BJ (cell line): ENCODE measurements at places on chromosomes 11 and 22. TPM values are rescaled to one million over a fixed set of nuclear protein-coding genes. Genes with fewer than 3 reads are reported as not detected.

DNA sequence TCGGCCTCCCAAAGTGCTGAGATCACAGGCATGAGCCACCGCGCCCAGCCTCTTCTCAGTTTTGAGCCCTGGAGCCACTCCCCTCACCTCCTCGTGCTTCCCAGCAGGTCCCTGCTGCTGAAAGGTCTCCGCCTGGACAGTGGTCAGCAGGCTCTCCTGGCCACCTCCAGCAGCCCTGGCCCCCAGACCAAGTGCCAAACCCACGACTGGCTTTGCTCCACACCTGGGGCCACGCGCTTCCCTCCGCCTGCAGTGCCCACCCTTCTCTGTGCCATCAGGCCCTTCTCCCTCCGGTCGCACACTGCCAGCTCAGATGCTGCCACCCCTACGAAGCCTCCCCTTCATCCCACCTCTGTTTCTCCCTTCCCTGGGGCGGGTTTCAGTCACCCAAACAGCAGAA is 12.8 kb downstream of the FRMD8 start:
- DNase-seq: no peak

GRCh38 chr11:62856333-62856895 is 17.0 kb upstream of the WDR74 start:
- no peak for DNase-seq

Gene TBX10
- not detected in 2 replicates for polyA plus RNA-seq

- DNase-seq: peak; percentile 82
Observed at GRCh38 chr11:65150509-65151299, 16.4 kb upstream of the SYVN1 start.

GRCh38 chr11:77195071-77195755 is 67.2 kb downstream of the MYO7A start:
- DNase-seq: no peak

DNA sequence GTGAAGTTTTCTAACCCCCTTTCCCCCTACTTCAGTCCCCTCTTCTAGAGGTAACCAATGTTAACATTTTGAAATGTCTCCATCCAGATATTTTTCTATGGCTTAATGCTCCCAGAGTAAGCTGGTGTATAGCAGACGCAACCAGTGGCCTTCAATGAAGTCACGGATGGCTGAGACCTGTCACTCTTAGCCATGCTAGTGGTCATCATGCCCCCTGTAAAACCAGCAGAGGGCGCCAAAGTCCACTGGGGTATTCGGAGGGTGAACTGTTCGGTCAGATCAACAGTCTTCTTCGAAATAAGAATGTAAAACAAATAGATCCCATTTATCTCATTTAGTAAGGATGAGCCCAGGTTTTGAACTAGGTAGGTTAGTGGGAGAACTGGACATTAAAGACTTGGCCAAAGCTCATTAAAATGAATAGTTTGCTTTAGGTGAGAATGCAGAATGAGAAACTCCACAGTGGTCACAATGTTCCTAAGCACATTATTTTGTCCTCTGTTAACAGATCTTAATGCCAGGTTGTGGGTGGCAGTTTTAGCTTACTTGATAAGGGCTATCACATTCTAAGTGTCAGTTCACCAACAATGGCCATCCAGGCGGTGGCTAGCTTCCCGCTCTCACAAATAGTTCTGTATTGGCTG is 8.6 kb upstream of the MMP8 start:
- DNase-seq: no peak

DNA sequence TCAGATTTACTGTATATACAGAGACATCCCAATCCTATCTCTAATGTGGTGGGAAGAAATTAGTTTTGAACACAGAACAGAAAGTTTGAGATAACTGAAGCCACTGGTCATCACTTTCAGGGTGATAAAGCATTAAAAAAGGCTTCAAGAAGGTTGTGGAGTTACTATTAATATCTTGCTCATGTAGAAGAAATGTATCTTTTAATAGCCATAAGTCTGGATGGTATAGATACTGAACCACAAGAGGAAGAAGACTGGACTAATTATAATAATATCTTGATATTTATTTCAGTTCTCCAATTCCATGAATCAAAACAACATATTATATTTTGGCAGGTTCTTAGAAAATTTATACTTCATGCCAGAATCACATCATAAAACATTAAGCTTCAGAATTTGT is 137.1 kb downstream of the TMEM135 start:
- no peak for DNase-seq

Gene TCN2
- polyA plus RNA-seq: 9.1 and 15.8 TPM in 2 replicates

DNA sequence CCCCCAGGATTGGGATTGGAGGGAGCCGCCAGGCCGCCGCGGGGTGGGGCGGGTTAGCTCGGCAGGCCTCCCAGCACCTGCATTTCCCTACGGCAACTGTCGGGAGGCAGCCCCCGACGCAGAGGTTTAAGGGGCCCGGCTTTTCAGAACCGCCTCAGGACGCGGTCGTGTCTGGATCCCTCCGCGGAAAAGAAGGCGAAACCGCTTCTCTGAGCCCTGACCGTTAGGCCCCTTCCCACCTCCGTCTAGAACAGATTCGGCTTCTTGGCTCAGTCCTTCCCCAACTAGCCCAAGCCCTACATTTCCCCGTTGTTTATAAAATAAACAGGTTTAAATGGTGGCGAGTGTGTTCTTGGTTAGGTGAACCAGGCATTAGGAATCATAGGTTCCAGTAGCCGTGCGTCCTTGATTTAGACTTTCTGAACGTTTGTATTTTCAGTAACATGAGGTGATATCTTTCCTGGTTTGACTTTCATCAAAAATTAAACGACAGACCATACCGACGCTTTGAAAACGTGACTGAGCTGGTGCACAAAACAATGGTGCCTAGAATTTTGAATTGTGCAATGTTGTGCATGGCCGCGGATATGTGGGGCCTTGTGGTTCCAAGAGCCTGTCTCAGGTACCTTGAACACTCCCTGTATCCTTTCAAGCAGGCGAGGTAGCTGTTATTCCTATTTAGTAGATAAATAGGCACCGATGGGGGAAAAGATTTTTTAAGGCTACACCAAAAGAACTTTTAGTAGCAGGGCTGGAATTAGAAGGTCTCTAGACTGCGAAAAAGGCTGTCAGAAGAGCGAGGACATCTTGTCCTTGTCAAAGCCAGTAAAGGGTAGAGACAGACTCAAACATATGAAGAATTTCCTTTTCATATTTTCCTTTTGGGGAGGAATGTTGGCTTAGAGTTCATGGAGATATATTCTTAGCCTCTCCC is 1.2 kb upstream of the HSPA8 start:
- no peak for DNase-seq

DNA sequence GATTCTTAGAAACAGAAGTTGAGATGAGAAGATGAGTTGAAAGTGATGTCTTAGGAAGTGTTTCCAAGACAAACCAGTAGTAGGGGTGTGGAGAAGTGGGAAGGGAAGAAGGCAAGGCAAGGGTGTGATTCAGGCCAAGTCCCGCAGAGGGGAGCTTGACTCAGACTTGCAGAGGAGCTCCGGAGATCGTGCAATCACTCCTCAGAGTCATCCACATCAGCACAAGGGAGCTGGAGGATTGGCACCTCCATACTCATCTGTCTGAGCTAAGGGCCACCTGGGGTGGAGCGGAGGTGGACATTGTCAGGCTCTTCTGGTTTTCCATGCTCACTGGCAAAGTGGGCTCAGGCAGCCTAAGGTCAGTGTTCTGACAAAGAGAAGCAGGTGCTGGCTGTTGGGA is 44.4 kb downstream of the CHRDL2 start:
- DNase-seq: no peak

- no peak for DNase-seq
Observed at GRCh38 chr11:110972640-110973039, 260.4 kb upstream of the ARHGAP20 start.

Gene OR5B21
- polyA plus RNA-seq: not detected in 2 replicates
